ENCODE measurements at places on chromosomes 1 and 21. TPM values are rescaled to one million over a fixed set of nuclear protein-coding genes. Genes with fewer than 3 reads are reported as not detected.

The PYGO2 gene
- total RNA-seq = 10.9 TPM

GRCh38 chr1:30322859-30323257, 400.5 kb downstream of the MATN1 start:
- no peak overlapping the region for H3K27ac ChIP-seq
- DNase-seq = no peak
- no peak overlapping the region for H3K4me3 ChIP-seq
- H3K36me3 ChIP-seq = no peaks in the 10 kb centered on the region
- H3K4me1 ChIP-seq = no peaks in the 10 kb centered on the region

The C1orf116 gene
- total RNA-seq = 11.2 TPM

GRCh38 chr1:105072446-105072845, 1322.7 kb downstream of the AMY1C start:
- no peak for DNase-seq
- no peaks in the 10 kb centered on the region for H3K36me3 ChIP-seq
- no peaks in the 10 kb centered on the region for H3K27me3 ChIP-seq
- H3K4me1 ChIP-seq = no peaks in the 10 kb centered on the region
- H3K27ac ChIP-seq = no peak overlapping the region

The TPM3 gene
- 74.2 TPM for total RNA-seq

The OR6K3 gene
- total RNA-seq = not detected

DNA sequence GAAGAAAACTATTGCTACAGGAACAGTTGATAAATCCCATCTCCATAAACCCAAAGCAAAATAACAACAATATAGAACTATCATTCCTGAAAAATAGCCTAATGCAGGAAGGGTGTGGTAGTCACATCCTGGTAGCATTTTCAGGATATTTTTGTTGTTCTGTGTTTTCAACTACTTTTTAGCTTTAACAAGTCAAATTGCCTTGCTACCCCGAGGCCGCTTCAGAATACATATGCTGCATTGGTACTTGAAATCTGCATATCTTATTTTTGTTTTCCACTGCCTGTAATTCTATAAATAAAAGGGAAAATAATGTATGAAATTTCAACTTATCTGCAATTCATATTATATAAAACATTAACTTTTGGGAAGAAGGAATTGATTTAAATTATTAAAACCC, 36.8 kb upstream of the SYT14 start:
- no peaks in the 10 kb centered on the region for H3K36me3 ChIP-seq
- H3K27ac ChIP-seq = no peak overlapping the region
- no peaks in the 10 kb centered on the region for H3K4me1 ChIP-seq
- DNase-seq = no peak
- no peak overlapping the region for H3K4me3 ChIP-seq

DNA sequence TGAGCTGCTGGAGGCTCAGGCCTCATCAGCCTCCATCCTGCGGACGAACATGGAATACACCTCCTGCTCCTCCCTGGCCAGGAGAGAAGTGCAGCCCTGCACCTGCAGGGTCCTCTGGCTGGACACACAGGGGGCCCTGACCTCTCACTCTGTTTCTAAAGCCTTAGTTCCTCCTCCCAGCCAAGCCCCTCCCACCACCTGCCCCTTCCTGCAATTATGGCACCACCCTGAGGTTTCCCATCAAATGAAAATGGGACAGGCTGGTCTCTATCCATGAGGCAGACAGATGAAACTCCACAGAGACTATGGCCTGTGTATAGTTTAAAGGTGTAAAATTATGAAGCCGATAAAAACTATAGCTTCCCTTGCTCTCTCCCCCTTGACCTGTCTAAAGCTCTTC, 42.6 kb downstream of the CACNA1S start:
- no peaks in the 10 kb centered on the region for H3K36me3 ChIP-seq
- no peaks in the 10 kb centered on the region for H3K27me3 ChIP-seq
- no peak overlapping the region for H3K27ac ChIP-seq
- no peaks in the 10 kb centered on the region for H3K4me1 ChIP-seq

DNA sequence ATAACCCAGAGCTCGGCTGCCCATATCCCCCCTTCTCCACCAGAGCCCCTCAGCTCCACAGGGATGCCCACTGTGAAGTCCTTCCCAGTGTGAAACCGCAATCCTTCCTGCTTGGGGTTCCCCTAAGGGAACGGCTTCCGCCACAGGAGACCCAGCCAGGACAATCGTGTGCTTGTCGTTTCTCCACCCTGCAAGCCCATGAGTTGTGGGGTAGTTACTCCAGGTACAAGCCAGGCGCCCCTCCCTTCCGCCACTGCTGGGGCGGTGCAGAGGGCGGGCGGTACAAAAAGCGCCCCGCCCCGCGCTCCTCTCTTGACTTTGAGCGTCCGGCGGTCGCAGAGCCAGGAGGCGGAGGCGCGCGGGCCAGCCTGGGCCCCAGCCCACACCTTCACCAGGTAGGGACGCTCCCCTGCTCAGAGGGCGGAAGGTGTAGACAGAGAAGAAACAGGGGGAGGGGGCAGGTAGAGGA, at the start of gene TINAGL1:
TINAGL1 (plus strand) TSS at position 315 of the 469 bp plus-strand sequence. CDS start 634 bp downstream, outside the sequence.
- no peaks in the 10 kb centered on the region for H3K27me3 ChIP-seq
- peak; percentile 79 for DNase-seq
- H3K4me3 ChIP-seq = no peak within 1 kb of the TSS
- no peaks in the 10 kb centered on the region for H3K36me3 ChIP-seq
- H3K4me1 ChIP-seq = peaks cover 55% of the 10 kb centered on the region

The MYOM3 gene
- total RNA-seq = 2.3 TPM

The RIIAD1 gene
- total RNA-seq = not detected

The FOXD3 gene
- not detected for total RNA-seq

DNA sequence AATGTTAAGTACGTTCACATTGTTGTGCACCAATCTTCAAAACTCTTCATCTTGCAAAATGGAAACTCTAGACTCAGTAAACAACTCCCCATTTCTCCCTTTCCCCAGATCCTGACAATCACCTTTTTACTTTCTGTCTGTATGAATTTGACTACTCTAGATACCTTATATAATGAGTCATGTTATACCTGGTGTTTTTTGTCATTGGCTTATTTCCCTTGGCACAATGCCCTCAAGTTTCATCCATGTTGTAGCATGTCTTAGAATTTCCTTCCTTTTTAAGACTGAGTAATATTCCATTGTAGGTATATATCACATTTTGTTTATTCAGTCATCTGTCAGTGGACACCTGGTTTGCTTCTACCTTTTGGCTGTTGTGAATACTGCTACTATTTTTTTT, 399.5 kb downstream of the LMO4 start:
- no peaks in the 10 kb centered on the region for H3K4me1 ChIP-seq
- H3K27ac ChIP-seq = no peak overlapping the region
- no peaks in the 10 kb centered on the region for H3K27me3 ChIP-seq
- H3K36me3 ChIP-seq = no peaks in the 10 kb centered on the region

GRCh38 chr1:18073066-18073642, 34.4 kb upstream of the IGSF21 start:
- no peak for DNase-seq
- H3K36me3 ChIP-seq = no peaks in the 10 kb centered on the region
- no peaks in the 10 kb centered on the region for H3K4me1 ChIP-seq
- H3K27me3 ChIP-seq = no peaks in the 10 kb centered on the region

DNA sequence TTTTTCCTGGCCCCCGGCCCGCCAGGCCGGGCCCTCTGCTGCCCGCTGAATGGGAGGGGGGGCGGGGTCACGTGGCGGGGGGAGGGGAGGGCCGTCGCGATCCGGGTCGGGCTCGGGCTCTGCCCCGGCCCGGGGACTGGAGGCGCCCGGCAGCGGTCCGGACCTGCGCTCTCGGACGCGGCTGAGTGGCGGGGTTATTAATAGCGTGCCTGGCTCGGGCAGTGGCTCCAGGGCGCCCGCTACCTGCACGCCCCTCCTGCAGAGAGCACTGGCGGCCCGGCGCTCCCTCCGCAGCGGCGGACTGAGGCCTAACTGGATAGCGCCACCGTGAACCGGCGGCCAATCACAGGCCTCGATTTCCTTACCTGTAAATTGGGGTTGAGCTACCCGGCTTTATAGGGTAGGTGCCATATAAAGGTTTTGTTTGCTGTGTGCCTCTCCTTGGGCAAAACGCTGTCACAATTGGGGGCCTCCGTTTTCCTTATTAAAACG, 28.1 kb downstream of the AHDC1 start:
- peak overlapping the region; percentile 98 for H3K27ac ChIP-seq
- H3K4me1 ChIP-seq = peaks cover 59% of the 10 kb centered on the region
- no peaks in the 10 kb centered on the region for H3K36me3 ChIP-seq
- no peak overlapping the region for H3K4me3 ChIP-seq
- peak; percentile 89 for DNase-seq

GRCh38 chr1:156821801-156822200, 5.2 kb upstream of the SH2D2A start:
- H3K36me3 ChIP-seq = no peaks in the 10 kb centered on the region
- DNase-seq = no peak
- H3K4me3 ChIP-seq = no peak overlapping the region
- no peaks in the 10 kb centered on the region for H3K4me1 ChIP-seq
- no peaks in the 10 kb centered on the region for H3K27me3 ChIP-seq

DNA sequence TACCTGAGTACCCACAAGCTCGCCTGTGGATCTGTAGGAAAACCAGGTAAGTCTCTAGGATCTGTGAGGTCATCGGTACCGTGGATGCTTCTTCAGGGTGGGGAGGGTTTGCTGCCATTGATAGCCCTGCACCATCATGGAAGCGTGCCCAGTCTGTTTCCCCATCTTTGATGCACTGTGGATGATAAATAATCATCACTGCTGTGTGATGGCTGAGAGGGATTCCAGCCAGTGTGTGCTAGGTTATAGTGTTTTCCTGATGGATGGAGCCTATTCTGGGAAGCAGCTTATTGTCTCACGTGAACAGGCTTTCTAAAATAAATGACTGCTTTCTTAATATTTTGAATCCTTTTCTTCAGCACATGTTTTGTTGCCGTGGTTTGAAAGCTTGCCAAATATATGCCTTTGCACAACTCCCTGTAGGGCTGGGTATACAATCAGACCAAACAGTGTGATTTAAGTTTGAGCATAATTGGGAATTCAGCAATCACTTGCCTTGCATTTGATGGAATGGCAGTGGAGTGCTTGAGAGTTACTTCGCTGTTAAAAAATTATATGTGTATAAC, 113.8 kb downstream of the CAMTA1 start:
- no peaks in the 10 kb centered on the region for H3K27me3 ChIP-seq
- H3K36me3 ChIP-seq = no peaks in the 10 kb centered on the region
- no peak overlapping the region for H3K27ac ChIP-seq
- no peak for DNase-seq
- H3K4me1 ChIP-seq = no peaks in the 10 kb centered on the region
- H3K4me3 ChIP-seq = no peak overlapping the region

The FALEC gene
- not detected for total RNA-seq

DNA sequence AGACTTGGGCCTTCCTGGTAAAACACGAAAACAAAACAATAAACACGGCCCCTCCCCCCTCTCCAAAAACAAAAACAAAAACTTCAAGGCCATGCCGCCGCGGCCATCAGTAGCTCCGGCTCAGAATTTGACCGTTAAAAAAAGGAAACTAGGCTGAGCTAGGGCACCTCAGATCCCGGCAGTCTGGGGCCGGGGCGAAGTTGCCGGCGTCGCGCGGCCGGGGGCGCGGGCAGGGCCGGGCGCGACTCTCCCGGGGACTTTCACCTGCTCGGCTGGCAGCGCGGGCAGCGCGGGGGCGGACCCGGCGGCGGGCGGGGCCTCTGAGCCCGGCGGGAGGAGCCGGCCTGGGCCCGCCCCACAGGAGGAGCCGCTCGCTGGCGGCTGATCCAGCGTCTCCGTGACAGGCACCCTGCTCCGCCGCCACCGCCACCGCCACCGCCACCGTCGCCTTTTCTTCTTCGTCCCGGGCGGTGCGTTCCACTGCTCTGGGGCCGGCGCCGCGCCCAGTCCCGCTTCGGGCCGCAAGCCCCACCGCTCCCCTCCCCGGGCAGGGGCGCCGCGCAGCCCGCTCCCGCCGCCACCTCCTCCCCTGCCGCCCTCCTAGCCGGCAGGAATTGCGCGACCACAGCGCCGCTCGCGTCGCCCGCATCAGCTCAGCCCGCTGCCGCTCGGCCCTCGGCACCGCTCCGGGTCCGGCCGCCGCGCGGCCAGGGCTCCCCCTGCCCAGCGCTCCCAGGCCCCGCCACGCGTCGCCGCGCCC, at the start of gene NOS1AP:
NOS1AP (plus strand) TSS at position 358 of the 760 bp plus-strand sequence. CDS start 487 bp downstream, outside the sequence.
- no peaks in the 10 kb centered on the region for H3K36me3 ChIP-seq
- no peaks in the 10 kb centered on the region for H3K27me3 ChIP-seq
- DNase-seq = peak; percentile 91
- peak within 1 kb of the TSS; percentile 72 for H3K27ac ChIP-seq
- H3K4me1 ChIP-seq = peaks cover 24% of the 10 kb centered on the region

The SH2D2A gene
- total RNA-seq = not detected

DNA sequence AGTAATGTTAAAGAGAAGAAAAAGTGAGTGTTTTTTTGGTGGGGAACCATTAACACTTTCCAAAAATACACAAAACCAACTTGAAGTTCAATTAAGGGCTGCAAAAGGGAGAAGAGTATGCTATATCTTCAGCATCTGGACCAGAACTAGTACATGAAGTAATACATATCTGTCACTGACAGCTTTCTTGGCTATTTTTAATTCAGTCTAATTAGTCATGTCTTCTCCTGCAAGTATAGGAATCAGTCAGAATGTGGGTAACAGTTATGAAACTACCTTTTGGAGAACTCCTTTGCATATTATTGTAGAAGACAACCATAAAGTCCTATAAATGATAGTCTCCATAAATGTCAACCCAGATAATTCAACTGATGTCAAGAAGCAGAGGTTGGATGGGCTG, 901.2 kb downstream of the TTLL7 start:
- no peak overlapping the region for H3K4me3 ChIP-seq
- H3K27ac ChIP-seq = no peak overlapping the region
- no peaks in the 10 kb centered on the region for H3K27me3 ChIP-seq
- H3K4me1 ChIP-seq = no peaks in the 10 kb centered on the region
- no peaks in the 10 kb centered on the region for H3K36me3 ChIP-seq

- no peak overlapping the region for H3K4me3 ChIP-seq
- H3K27ac ChIP-seq = no peak overlapping the region
- H3K27me3 ChIP-seq = no peaks in the 10 kb centered on the region
- H3K4me1 ChIP-seq = no peaks in the 10 kb centered on the region
- no peak for DNase-seq
These were observed 99.5 kb downstream of the MAN1A2 start for GRCh38 chr1:117466761-117467160.

The CD1E gene
- 0.78 TPM for total RNA-seq

The PRDM16 gene
- total RNA-seq = 15.2 TPM

DNA sequence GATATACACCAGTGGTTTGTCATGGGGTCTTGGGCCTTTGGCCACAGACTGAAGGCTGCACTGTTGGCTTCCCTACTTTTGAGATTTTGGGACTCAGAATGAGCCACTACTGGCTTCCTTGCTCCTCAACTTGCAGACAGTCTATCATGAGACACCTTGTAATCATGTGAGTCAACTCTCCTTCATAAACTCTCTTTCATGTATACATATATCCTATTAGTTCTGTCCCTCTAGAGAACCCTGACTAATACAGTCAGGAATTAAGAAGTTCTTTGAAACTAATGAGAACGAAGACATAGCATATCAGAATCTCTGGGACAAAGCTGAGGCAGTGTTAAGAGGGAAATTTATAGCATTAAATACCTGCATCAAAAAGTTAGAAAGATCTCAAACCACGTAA, 110.8 kb downstream of the SLC5A9 start:
- H3K4me3 ChIP-seq = no peak overlapping the region
- DNase-seq = no peak
- H3K36me3 ChIP-seq = no peaks in the 10 kb centered on the region
- no peak overlapping the region for H3K27ac ChIP-seq
- H3K4me1 ChIP-seq = no peaks in the 10 kb centered on the region

- no peaks in the 10 kb centered on the region for H3K36me3 ChIP-seq
- H3K27me3 ChIP-seq = no peaks in the 10 kb centered on the region
- no peak for DNase-seq
- no peak overlapping the region for H3K27ac ChIP-seq
- H3K4me3 ChIP-seq = no peak overlapping the region
These were observed 4.3 kb downstream of the ADAMTSL4 start for GRCh38 chr1:150553392-150554085.

Measured in body of pancreas (tissue), 4 donors.